ENCODE measurements at places on chromosomes 11 and 22.

- no peak for DNase-seq
Observed at GRCh38 chr11:91244912-91245311, 979.7 kb upstream of the FAT3 start.

- no peak for DNase-seq
Observed at GRCh38 chr22:30887453-30887852, 81.1 kb downstream of the MORC2 start.

DNA sequence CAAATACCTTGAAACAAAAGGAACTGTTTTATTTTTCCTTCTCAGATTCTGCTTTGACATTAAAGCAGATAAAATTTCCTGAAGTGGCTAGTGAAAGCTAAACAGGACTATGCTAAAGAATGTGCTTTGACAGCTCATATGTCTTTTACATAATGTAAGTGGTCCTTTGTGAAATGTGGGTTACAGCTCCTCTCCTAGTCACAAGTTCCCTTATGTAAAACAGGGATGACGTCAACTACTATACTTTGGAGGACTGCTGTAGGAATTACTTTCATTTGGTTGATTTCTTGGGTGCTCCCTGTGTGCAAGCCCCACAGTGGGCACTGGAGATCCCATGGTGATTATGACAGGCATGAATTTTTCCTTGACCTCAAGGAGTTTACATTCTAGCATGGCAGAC lies 216.6 kb upstream of the NARS2 start:
- DNase-seq = no peak

DNA sequence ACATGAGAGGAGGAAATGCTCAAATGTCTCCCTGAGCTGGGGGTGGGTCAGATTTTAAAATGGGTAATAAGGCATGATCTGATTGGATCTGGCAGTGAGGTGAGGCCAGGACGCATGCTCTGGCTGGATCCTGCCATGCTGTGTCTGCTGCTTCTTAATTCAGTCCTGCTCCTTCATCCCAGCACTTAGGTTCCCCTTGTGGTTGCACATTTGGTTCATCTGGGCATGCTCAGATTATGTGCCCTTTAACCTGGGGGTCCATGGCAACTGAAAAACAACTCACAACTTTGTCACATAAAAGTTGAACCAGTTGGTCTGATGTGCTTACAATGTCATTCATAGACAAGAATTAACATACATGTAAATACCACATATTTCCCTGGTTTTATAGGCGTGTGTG lies 67.9 kb downstream of the PIWIL4 start:
- DNase-seq = no peak

- DNase-seq = no peak
Observed at GRCh38 chr11:110100476-110101240, 7.5 kb downstream of the ZC3H12C start.

DNA sequence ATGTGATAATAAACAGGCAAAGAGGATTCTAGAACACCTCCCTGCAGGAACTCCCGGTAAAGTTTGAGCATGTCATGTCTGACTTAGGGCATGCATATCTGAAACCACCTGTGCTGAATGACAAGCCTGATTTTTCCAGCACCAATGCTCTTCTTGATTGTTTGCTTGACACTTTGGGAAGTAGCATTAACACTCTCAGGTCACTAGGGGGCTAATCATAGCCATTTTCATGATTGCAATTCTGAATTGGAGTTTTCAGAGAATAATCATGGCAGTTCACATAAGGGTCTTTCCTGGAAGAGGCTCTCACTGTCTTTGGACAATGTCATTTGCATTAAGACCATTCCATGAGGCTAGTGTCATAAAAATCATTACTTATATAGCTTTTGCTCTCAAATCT lies 234.4 kb upstream of the MTNR1B start:
- no peak for DNase-seq

- no peak for DNase-seq
Observed at GRCh38 chr11:86977441-86978050, 22.4 kb upstream of the FZD4 start.

- DNase-seq = peak; percentile 92
Observed at GRCh38 chr11:123454060-123454651, 24.1 kb downstream of the GRAMD1B start.
